RWPE2 (cell line): ENCODE measurements at places on chromosomes 2 and 18.

GRCh38 chr2:176583607-176584006 lies 314.4 kb downstream of the MTX2 start:
- DNase-seq = no peak

- no peak for DNase-seq
Observed at GRCh38 chr18:27668158-27668557, 483.1 kb upstream of the CHST9 start.

GRCh38 chr2:85992611-85993010 lies 103.8 kb upstream of the ST3GAL5 start:
- DNase-seq = no peak

DNA sequence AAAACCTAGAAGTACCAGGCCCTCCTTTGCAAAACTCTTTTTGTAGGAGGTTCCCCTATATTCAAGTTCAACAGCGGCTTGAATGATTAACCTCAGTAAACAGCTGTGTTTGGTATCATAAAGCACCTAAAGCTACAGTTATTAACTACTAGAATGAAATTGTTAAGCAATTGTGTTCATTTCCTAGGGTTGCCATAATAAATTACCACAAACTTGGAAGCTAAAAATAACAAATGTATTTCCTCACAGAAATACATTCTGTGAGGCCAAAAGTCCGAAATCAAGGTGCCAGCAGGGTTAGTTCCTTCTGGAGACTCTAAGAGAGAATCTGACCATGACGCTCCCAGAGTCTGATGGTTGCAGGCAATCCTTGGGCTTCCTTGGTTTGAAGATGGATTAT lies 202.1 kb upstream of the ACVR2A start:
- no peak for DNase-seq

- DNase-seq = no peak
Observed at GRCh38 chr2:127392828-127393578, 5.2 kb upstream of the MAP3K2 start.
